ENCODE measurements at places on chromosomes 16 and 17.
A peak's percentile ranks its signal among the peaks of the same experiment; 100 is the strongest.

DNA sequence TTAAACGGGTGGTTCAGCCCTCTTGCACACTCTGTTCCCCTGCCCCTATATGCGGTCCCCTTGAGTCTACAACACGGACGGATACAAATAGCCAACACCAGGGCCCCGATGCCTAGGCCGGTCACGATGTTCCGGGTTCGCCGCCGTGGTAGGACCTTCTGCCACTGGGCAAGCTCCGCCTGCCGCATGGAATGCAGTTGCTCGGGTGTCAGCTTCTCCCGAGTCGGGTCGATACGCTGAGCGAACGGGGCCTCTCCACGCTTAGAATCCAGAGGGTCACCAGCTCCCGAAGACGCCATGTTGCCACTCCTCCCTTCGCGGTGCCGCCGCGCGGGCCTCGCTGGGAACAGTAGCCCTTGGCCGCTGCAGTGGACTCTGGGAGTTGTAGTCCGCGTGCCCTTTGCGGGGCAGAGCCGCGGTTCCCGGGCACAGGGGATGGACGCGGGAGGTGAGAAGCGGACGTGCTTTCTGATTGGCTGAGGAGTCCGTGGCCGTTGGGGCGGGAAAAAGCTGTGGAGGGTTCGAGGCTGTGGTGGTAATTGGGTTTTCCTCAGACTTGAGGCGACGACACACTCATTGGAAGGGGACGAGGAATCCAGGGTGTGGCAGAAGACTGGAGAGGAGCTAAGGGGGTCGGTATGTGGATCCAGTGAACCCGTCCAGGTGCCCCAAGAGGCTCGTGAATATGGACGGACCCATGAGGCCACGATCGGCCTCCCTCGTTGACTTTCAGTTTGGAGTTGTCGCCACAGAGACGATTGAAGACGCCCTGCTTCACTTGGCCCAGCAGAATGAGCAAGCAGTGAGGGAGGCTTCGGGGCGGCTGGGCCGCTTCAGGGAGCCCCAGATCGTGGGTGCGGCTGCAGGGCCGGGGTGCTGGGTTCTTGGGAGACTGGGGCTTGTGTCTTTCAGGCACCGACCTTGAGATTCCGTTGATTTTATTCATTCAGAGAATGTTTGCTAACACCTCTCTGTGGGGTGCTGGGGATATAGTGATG, at the start of the genes CNTD1 and COA3:
Gene CNTD1, plus strand, starts transcription at position 479 of the 998 bp plus-strand sequence. Its CDS starts 207 bp downstream, at position 686.
Gene COA3, minus strand, starts transcription at position 322 of the 998 bp plus-strand sequence. Its CDS starts 23 bp downstream, at position 299.
- DNase-seq, result peak; percentile 75

- no peak for DNase-seq
Measured at GRCh38 chr17:47713980-47714700, 18.9 kb upstream of the TBX21 start.

- DNase-seq, result no peak
Measured at GRCh38 chr17:78862073-78863023, 21.7 kb upstream of the USP36 start.

GRCh38 chr17:57197466-57198071, 58.8 kb upstream of the MSI2 start:
- no peak for DNase-seq

- no peak for DNase-seq
Measured at GRCh38 chr16:14386115-14386514, 243.9 kb downstream of the PARN start.

DNA sequence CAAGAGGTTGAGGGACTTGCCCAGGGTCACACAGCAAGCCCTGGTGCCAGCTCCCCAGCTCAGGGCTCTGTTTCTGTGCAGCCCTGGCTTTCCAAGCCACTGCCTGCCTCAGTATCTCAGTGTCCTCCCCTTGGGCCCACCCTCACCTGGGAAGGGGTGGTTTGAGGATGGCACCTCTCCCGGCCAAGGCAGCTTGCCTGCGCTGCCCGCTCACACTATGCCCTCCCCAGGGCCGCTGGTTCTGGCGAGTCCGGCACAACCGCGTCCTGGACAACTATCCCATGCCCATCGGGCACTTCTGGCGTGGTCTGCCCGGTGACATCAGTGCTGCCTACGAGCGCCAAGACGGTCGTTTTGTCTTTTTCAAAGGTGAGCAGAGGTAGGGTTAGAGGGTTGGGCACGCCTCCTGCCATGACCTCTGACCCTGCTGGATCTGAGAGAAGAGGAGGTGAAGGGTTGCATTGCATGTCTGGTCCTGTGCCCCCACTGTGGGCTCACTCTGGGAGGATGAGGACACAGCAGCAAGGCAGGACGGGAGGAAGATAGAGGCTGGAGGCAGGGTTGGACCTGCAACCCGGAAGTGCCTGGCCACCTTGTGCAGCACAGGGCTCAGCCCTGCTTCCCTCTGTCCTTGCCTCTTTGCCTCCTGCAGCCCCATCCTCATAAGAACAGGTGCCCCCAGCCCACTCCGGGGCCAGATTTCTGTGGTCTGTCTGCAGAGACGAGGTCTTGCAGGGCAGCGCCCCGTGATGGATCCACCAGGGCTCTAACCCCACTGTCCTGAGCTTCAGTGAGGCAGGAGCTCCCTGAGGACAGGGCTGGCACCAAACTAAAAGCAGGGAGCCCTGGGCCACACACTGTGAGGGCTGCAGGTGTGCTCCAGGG, 16.7 kb downstream of the MMP15 start:
- no peak for DNase-seq

GRCh38 chr16:79912592-79913310, 312.2 kb upstream of the MAF start:
- DNase-seq, result no peak

GRCh38 chr17:49676276-49676868, 1.5 kb downstream of the SPOP start:
- DNase-seq, result no peak

DNA sequence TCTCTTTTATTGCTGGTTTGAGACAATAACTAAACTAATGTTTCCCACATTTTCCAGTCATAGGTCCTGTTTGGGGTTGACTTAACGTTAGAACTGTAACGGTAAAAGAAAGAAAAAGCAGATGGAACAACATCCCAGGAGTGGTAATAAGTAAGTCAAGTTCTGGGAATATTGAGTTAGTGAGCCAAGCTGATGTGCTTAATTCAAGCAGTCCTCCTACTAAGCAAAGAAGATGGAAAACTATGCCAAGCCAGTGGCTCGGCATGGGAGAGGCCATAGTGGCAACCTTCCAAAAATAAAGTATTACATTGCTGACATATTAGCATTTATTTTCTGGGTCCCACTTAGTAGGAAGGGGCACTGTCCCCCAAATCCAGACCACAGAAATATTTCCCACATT, 161.7 kb upstream of the CDH5 start:
- DNase-seq, result no peak

GRCh38 chr17:16820979-16821543, 131.0 kb downstream of the CCDC144A start:
- no peak for DNase-seq

DNA sequence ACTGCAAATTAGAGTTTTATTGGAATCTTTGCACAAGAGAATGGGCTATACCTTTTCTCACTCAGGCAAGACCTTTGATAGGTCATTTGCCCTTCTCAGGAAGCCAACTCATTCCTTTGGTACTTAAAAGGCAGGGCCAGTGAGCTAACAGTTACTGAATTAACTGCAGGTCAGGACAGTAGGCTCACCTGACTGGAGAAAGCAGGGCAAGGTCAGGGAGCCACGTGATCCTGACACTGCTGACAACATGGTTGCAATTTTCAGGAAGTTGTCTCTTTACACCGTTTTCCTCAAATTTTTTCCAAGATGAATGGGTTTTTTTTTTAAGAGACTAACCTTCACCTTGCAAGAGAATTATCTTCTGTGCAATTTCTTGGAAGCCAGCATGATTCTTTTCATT, 21.1 kb downstream of the CPSF4L start:
- no peak for DNase-seq

DNA sequence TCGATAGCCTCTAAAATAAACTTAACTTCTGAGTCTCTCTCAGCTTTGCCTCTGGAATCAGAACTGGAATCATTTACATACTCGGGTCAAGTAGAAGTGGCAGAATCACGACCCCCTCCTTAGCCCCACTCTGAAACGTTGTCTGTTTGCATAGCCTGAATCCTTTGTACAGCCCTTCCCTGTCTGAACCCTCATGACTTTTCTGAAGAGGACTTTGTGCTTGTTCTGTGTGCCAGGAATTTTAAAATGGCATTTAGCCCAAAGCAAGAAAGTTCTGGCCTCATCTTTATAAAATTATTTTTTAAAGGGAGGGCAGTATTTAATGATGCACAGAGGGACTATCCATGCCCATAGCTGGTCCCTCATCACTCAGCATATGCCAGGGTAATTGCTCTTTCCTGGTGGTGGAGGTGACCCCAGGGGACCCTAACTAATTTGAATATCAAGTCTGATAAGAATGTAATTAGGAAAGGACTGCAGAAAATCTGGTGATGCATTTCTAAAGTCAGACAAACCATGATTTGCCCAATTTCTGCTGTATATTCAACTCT, 342.7 kb upstream of the TNRC6C start:
- no peak for DNase-seq

- DNase-seq, result no peak
Measured at GRCh38 chr16:27551036-27551435, 1.1 kb downstream of the KATNIP start.

DNA sequence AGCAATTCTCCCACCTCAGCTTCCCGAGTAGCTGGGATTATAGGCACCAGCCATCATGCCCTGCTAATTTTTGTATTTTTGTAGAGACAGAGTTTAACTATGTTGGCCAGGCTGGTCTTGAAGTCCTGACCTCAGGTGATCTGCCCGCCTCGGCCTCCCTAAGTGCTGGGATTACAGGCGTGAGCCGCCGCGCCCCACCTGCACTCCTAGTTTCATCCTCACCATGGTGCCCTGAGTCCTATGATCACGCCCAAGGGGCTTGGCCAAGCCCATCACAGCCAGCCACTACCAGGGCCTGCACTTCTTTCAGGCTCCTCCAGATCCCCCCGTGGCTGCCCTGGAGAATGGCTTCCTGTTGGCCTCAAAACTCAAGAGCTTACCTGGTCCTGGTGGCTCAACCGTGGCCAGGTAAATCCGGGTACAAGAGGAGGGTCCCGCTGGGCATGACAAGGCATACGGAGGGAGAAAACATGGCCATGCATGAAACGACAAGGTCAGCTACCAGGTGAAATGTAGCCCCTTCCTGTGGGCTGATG, 20.4 kb upstream of the TFAP4 start:
- DNase-seq, result no peak

GRCh38 chr16:74729783-74730683, 29.4 kb upstream of the MLKL start:
- no peak for DNase-seq

DNA sequence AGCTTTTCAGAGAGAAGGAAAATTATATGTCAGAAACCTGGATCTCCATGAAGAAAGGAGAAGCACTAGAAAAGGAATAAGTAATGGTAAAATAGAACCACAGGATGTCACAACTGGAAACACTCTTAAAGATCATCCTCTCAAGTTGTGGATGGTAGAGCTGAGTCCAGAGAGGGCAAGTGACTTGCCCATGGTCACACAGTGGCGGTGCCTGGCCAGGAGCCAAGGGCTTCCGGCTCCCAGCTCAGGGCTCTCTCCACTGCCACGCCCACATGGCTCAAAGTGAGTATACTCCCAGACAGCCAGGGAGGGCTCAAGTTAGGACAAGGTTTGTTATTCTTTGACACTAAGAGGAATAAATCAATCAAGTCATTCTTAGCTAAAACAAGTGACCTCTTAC, 159.8 kb downstream of the COPRS start:
- no peak for DNase-seq

DNA sequence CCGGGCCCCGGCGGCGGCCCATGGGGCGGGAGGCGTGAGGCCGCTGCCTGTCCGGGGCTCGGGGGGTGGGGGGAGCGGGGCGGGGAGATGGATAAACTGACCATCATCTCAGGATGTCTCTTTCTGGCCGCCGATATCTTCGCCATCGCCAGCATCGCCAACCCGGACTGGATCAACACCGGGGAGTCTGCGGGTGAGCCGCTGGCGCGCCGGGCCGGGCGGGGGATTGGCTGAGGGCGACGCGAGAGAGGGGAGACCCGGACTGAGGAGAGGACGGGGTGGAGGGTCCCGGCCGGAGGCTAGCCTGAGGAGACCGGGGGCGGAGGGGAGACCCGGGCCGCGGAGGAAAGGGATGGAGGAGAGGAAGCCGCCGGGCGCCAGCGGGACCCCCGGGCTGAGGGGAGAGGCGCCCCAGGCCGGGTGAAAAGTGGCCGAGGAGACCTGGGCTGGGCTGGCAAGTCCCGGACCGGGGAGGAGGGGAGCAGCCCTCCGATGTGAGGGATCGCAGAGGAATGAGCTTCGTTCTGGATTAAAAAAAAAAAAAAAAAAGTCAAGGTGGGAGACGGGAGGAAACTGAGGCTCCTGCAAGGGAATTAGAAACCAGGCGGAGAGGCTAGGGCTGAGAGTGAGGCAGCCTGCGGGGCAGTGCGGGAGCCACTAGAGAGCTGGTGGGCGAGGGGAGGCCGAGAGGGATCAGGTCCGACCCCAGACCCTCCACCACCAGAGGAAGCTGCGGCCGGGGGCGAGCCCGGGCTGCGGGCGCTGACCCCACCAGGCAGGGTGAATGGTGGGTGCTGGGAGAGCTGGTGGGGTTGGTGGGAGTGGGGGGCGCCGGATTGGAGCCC, 526 bp downstream of the MOSMO start:
- DNase-seq, result peak; percentile 12

GRCh38 chr16:23252310-23252709, 49.8 kb upstream of the SCNN1B start:
- no peak for DNase-seq

GRCh38 chr16:56119133-56119532, 72.2 kb upstream of the GNAO1 start:
- no peak for DNase-seq

GRCh38 chr17:60039847-60040442, 38.8 kb downstream of the HEATR6 start:
- no peak for DNase-seq

DNA sequence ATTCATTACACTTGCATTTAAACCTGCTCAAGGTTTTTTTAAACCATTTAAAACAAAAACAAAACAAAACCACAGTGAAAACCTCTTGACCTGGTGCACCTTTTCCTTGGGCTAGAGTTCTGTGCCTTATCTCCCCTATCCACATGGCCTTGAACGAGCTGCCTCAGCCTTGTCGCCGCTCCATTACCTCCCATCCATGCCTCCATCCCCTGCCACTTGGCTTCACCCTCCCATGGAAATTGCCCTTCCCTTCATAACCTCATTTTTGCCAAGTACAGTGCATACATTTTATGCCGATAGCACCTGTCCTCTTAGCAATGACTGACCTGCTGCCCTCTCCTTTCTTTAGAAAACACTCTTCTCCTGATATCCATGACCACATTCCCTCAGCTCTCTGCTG, 188.6 kb upstream of the ASIC2 start:
- DNase-seq, result no peak

DNA sequence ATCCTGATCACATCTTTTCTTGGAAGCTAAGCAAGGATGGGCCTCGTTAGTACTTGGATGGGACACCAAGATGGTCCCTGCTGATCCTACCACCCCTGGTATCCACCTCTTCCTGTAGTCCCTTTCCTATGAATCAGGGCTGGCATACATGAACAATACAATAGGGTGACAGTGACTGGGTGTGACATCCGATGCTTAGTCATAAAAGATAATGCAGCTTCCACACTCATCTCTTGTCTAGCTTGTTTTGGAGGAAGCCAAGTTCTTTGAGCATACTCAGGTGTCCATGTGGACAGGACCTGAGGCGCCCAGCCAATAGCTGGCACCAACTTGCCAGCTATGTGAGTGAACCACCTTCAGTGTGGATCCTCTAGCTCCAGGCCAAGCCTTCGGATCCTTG, 62.5 kb upstream of the NFAT5 start:
- DNase-seq, result no peak

Data from stimulated activated CD4-positive, alpha-beta T cell treated with anti-CD3 and anti-CD28 coated beads, Interleukin-12 subunit alpha, Interleukin-12 subunit beta, amount 100 ng/mL, for 4 hours (primary cell).